NCI-H2081 (cell line): ENCODE measurements at places on chromosomes 16 and 17.

GRCh38 chr16:22007159-22007508 lies 777 bp upstream of the MOSMO start:
- DNase-seq: no peak

- DNase-seq: peak; percentile 61
Measured at GRCh38 chr17:49496183-49496866, 1.2 kb downstream of the NGFR start.

DNA sequence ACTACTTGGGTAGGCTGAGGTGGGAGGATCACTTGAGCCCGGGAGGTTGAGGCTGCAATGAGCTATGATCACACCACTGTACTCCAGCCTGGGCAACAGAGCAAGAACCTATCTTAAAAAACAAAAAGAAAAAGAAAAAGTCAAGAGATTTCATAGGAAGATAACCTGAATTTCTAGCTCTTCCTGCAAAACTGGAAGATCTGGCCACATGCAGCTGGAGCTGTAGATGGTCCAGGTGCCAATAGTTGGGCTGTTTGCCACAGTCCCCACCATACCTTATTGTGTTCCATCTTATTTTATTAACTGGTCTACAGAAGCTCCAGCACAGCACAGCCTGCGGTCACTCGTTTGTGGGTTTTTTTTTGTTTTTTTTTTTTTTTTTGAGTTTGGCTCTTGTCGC lies 15.0 kb downstream of the ATP2A1 start:
- DNase-seq: no peak

- DNase-seq: no peak
Measured at GRCh38 chr17:79923974-79924638, 84.9 kb upstream of the CBX4 start.

- DNase-seq: no peak
Measured at GRCh38 chr17:83132251-83133081, 53.1 kb downstream of the METRNL start.

DNA sequence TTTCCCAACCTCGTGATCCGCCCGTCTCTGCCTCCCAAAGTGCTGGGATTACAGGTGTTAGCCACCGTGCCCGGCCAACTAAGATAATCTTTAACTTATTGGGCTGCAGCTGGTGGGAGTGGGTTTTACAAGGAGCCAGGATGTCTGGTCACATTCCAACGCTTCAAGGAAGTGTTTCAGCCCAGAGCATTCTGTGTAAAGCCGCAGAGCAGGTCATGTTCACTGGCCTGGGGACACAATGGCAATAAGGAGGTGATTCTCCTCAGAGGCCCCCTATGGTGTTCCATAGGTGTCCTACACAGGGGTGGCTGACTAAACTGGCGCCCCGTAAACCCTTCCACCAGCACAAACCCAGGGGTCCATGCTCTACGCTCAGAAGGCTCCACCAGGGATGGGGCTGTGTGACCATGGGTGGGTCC lies 1.2 kb downstream of the QPRT start:
- DNase-seq: no peak

DNA sequence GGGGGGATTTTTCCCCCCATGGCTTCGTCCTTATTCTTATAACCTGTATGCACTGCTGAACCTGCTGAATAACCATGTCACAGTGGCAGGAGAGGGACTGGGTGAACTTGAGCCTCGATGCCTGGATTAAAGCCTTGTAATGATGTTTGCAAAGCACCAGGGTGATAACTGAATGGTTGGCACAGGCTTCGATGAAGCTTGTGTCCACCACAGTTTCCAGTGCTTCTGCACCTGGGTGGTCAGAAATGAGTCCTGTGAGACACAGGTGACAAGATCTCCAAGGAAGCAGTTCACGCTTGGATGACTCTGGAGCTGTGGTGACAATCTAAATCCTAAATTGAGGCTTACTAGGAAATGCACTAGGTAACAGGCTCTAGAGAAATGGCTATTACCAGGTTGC lies 729.3 kb downstream of the MAF start:
- DNase-seq: peak; percentile 3

DNA sequence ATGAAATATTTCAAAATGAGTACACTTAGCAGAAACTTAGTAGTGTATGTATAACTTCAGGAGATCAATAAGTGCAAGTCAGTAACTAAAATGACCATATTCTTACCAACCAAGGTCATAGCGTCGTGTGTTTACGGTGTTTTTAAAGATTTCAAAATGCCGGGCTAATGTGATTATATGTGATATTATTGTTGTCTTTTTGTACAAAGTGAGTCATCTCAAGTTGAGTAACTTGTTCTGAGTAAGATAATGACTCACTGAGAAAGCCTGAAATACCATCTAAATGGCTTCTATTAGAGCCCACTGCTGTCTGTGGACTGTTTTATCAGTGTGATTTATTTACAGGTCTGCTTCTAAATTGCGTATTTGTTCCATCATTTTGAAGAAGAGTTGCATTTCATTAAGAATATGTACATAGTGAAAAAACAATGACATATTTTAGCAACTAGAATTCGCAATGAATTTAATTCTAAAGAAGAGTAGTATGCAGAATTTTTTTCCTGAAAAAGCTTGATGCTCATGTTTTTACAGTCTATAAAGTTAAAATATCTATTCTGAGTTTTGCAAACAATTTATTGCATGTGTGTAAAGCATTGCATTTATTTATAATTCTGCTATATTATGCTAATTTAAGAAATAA lies 12.7 kb downstream of the KRT12 start:
- no peak for DNase-seq

- DNase-seq: no peak
Measured at GRCh38 chr16:13883276-13883675, 36.7 kb upstream of the ERCC4 start.

DNA sequence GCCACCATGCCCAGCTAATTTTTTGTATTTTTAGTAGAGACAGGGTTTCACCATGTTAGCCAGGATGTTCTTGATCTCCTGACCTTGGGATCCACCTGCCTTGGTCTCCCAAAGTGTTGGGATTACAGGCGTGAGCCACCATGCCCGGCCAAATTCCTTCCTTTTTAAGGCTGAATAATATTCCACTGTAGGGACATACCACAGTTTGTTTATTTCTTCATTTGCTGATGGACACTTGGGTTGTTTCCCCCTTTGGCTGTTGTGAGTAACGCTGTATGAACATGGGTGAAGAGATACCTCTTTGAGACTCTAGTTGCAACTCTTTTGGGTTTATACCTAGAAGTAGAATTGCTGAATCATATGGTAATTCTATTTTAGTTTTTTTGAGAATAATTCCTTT lies 13.1 kb upstream of the MGAT5B start:
- no peak for DNase-seq

GRCh38 chr17:43587647-43588046 lies 41.5 kb upstream of the ETV4 start:
- no peak for DNase-seq
